Kidney (tissue), 22 donors: ENCODE measurements at places on chromosomes 5 and 9. TPM values are rescaled to one million over a fixed set of nuclear protein-coding genes. Genes with fewer than 3 reads are reported as not detected.

- H3K27ac ChIP-seq, result no peak overlapping the region
- no peak for DNase-seq
- H3K36me3 ChIP-seq, result no peaks in the 10 kb centered on the region
- H3K4me1 ChIP-seq, result no peaks in the 10 kb centered on the region
- no peak overlapping the region for H3K4me3 ChIP-seq
Measured at GRCh38 chr5:123080215-123080614, 8.8 kb upstream of the PRDM6 start.

The PRDM12 gene
- total RNA-seq, result not detected

DNA sequence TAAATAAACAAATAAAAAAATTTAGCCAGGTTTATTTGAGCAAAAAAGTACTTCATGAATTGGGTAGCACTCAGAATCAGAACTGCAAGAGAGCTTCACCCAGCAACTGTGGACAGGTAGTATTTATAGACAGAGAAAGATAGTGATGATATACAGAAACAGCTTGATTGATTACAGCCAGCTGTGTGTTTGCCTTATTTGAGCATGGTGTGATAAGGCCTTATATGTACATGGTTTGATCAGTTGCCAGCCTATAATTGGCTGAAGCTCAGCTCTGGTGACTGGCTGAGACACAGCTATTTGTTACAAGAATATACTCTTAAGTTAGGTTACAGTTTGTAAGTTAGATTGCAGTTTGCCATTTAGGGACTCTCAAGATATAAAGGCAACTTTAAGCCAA, 34.3 kb upstream of the ARL15 start:
- no peak overlapping the region for H3K4me3 ChIP-seq
- no peak overlapping the region for H3K27ac ChIP-seq
- no peak for DNase-seq
- no peaks in the 10 kb centered on the region for H3K27me3 ChIP-seq

DNA sequence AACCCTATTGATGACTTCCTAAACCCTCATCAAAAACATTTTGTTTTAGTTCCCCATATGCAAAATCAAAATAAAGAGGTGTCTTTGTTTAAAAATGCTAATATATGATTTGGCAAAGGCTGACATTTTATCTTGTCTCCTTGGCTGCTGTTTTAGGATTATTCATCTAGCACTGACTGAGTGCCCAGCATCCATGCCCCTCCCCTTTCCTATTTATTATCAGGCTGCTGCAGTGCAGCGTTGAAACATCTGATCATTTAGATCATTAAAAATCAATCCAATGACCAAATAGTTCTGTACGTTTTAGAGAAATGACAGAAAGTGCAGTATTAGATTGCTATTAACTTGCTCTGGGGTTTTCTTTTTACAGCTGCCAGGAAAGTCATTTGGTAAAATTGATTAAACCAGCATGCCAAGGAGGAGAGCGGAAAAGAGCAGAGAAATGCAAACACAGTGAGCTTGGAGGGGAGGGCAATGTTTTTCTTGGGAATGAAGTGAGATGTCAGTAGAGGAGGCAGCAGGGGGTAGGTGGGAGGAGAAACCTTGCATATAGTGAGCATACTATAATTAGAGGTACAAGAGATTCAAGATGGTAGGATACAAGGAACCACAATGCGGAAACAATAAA, 286.3 kb downstream of the PDE4D start:
- no peaks in the 10 kb centered on the region for H3K36me3 ChIP-seq
- no peak for DNase-seq
- H3K4me3 ChIP-seq, result no peak overlapping the region
- no peaks in the 10 kb centered on the region for H3K27me3 ChIP-seq

The FOXD4L3 gene
- not detected for total RNA-seq

GRCh38 chr5:56375011-56375410, 141.9 kb upstream of the ANKRD55 start:
- H3K4me3 ChIP-seq, result no peak overlapping the region
- no peak overlapping the region for H3K27ac ChIP-seq
- no peaks in the 10 kb centered on the region for H3K4me1 ChIP-seq
- no peak for DNase-seq

DNA sequence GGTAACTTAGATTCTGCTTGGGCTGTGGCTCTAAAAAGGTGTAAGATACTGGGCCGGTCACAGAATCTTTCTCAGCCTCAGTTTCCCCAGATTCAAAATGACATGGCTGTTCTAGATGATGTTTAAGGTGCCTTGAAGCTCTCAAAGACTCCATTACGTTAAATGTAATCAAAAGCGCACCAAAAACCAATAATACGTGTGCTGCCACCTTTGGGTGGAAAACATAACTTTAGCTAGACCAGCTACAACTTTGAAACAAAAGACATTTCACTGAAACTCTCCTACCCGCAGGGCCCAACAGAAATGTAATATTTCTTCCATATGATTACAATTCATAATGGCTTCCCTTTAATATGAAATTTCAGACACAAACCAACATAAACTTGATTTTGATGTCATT, 35.0 kb upstream of the PCSK5 start:
- H3K36me3 ChIP-seq, result no peaks in the 10 kb centered on the region
- no peak overlapping the region for H3K4me3 ChIP-seq
- H3K27ac ChIP-seq, result no peak overlapping the region
- peak; percentile 49 for DNase-seq

DNA sequence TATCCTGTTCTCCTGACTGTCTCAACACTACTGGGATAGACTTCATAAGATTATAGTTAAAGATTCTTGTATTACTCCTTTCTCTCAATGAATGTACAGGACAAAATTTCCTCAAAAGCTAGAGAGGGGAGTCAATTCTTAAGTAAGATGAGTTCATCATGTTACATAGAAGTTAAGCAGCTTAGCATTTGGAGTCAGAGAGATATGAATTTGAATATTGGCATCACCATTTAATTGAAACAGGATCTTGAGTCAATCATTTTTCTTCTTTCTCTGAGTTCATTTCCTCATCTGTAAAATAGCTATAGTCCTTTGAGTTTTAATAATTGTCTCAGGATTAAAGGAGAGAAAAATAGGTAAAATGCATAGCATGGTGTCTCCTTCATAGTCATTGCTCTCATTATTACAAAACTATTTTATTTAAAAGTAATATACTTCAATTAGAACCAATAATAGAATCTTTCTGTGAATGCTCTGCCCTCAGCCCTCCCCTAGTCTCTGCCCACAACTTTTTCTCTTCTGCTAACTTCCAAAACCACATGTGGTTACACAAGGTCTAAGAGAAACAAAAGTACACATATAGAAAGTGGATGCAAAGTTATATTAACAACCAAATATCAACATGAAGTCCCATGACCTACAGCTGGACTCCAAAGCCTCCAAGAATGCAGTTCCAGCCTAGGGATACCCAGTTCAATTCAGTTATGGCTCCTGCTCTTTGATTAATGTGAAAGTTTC, 265.6 kb downstream of the TLE1 start:
- H3K4me1 ChIP-seq, result no peaks in the 10 kb centered on the region
- H3K27ac ChIP-seq, result no peak overlapping the region
- DNase-seq, result no peak

- no peaks in the 10 kb centered on the region for H3K36me3 ChIP-seq
- no peak overlapping the region for H3K4me3 ChIP-seq
- DNase-seq, result no peak
- H3K4me1 ChIP-seq, result no peaks in the 10 kb centered on the region
Measured at GRCh38 chr9:78073722-78074121, 42.1 kb upstream of the GNAQ start.

- H3K4me3 ChIP-seq, result no peak overlapping the region
- peaks cover 2% of the 10 kb centered on the region for H3K36me3 ChIP-seq
- peaks cover 43% of the 10 kb centered on the region for H3K4me1 ChIP-seq
- DNase-seq, result no peak
- H3K27ac ChIP-seq, result peak overlapping the region; percentile 30
- H3K27me3 ChIP-seq, result no peaks in the 10 kb centered on the region
Measured at GRCh38 chr5:150489360-150490295, 18.3 kb upstream of the NDST1 start.

The TNFSF15 gene
- total RNA-seq, result 2.3 TPM

- no peaks in the 10 kb centered on the region for H3K36me3 ChIP-seq
- no peak overlapping the region for H3K4me3 ChIP-seq
- H3K27me3 ChIP-seq, result no peaks in the 10 kb centered on the region
- H3K27ac ChIP-seq, result no peak overlapping the region
- DNase-seq, result no peak
Measured at GRCh38 chr9:133650026-133650425, 13.9 kb downstream of the DBH start.
